ENCODE measurements at places on chromosomes 3 and 15.

GRCh38 chr15:75313116-75313845, 22.6 kb upstream of the COMMD4 start:
- no peak for ATAC-seq

- no peak for ATAC-seq
Measured at GRCh38 chr15:99917252-99917651, 184.0 kb upstream of the LYSMD4 start.

GRCh38 chr3:117355566-117355965, 646.0 kb downstream of the TUSC7 start:
- peak; percentile 64 for ATAC-seq

DNA sequence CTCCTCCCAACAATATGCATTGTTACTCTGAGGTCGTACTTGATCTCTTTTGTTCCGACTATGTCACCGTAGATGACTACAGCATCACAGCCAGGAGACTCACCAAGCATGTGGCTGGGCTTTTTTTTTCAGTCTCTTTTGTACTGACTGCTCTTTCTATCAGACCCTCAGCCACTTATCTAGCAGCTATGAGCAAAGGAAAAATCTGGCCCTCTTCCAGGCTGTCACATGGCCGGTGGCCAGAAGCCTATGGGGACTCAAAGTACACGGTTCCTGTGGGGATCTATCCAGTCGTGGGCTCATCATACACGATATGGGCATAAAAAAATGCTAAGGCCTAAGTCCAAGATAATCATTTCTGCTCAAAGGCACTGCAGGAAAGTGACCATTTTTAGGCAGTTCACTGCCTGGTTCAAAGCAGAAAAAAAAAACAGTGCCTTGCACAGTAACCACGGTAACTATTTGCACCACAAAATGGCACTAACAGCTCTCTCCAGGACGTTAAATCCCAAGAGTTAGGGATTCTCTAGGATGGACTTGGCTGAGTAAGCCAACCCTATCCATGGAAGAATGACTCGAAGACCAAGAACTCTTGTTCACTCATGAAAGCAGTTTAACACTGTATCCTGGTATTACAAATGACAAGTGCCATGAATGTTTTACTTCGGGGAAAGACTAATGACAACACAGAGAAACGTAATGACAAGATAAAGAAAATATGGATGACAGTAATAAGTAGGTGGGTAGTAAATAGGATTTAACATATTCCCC, 50.3 kb downstream of the SHQ1 start:
- ATAC-seq = no peak

DNA sequence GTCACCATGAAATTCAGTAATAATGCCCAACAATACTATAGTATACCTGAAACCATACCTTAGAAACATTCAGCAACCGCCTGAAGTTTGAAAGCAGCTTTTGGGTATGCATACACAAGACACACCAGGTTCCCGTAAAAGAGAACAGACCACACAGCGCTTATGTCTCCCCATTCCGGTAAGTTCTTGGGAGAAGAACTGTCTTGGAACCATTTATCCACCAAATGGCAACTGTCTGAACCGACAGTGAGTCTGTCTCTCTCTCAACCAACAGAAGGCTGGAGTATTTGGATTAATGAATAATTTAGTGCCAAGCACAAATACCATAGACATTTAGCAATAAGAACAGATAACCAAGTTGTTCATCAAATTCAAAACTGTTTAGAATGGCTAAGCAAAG, 7.6 kb downstream of the RGMA start:
- no peak for ATAC-seq

DNA sequence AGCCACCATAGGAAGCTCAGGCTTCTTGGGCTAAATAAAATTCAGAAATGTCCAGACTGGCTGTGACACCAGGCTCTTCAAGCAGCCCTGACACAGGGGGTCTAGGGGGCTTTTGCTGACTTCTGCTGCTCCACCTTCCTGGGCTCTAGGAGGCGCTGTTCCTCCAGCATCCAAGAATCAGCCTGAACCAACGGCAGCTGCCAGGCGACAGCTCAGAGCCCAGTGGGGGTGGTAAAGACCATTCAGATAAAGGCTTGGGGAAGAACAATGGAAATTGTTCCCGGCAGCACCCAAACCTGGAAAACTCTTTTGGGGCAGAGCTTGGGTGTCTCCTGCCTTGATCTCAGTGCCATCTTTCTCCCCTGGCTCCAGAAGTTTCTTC, 21.6 kb upstream of the PSTPIP1 start:
- no peak for ATAC-seq

- ATAC-seq = no peak
Measured at GRCh38 chr3:115186351-115187148, 39.5 kb upstream of the ZBTB20 start.

- ATAC-seq = no peak
Measured at GRCh38 chr3:147757866-147758265, 348.7 kb downstream of the ZIC1 start.

DNA sequence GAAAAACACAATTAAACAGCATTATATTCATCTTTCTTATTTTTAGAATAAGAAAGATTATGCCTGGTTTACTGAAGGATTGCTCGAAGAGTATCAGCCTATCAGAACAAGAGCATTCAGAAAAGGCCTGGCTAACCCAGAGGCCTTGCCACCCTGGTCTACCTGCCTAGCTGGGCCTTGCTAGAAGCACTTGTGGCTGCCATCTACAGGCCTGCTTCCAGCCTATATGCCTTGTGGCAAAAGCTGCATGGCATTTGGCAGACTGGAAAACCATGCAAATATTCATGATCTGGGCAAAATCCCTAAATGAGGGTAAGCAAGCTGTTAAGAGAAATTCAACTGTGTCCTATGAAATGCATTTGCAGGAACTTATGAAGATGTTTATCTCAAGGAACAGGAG, 9.3 kb upstream of the ATP13A4 start:
- no peak for ATAC-seq
